Head of caudate nucleus (tissue), 42 donors: ENCODE measurements at places on chromosomes 16 and 17.

DNA sequence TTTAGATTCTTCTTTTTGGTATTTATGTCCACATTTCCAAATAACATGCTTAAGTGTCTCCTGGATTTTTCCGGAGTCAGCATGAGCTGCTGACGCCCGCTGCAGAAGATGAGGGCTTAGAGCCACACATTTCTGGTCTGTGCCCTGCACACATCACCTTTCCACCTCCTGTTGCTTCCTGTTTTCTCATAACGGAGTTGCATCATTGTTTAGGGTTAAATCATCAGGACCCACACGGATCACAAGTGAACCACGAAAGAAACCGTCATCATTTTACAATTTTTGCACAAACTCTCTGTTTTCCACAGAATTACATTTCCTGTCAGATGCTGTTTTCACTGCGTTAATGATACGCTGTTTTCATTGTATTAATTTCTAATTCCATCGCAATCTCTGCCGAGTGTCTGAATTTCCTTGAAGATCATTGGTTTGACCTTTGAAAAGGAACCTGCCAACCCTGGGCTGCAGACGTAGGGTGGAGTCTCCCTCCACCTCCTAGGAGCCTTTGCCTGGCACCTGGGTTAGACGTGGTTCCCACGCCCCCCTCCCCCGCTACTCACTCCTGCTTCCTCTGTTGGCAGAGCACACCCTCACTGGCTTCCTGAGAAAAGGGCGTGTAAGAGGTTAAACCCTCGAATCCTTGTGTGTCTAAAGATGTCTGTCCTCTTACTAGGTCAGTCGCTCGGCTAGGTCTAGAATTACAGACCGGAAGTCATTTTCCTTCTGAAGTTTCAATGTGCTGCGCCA, 68.2 kb downstream of the RNF213 start:
- DNase-seq: no peak

- no peak for DNase-seq
These were observed 27.9 kb upstream of the GINS2 start for GRCh38 chr16:85716680-85717038.

- DNase-seq: no peak
These were observed 13.7 kb downstream of the DNAH17 start for GRCh38 chr17:78563189-78564145.

GRCh38 chr16:70437017-70437581, 1.8 kb downstream of the ST3GAL2 start:
- DNase-seq: no peak

GRCh38 chr16:82240111-82240510, 70.1 kb upstream of the MPHOSPH6 start:
- DNase-seq: no peak

DNA sequence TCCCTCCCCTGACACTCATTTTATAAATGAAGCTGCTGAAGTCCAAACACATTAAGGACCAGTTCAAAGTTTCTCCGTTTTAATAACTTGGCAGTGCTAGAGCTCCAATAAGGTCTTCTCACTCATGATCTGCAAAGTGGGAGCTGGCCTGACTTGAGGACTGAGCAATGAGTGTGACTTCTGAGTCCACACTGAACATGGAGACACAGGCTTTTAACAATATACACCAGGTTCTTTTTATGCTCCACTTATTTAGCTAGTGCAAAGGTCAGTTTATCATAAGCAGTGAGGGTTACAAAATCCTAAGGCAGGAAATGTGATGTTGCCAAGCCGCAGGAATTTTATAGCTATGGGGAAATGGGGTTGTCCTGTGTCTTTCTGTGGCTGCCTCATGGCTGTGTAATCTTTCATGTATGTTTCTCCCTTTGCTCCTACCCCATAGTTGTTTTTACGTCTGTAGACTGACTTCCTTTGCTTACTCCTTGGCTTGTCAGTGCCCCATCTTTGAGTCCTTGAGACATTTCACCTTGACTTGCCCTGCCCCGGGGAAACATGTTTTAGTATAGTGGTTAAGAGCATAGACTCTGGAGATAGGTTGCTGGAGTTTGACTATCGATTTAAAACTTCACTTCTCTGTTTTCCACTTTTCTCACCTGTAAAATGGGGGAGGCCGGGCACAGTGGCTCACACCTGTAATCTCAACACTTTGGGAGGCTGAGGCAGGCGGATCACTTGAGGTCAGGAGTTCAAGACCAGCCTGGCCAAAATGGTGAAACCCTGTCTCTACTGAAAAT, 12.2 kb upstream of the MMD start:
- no peak for DNase-seq

DNA sequence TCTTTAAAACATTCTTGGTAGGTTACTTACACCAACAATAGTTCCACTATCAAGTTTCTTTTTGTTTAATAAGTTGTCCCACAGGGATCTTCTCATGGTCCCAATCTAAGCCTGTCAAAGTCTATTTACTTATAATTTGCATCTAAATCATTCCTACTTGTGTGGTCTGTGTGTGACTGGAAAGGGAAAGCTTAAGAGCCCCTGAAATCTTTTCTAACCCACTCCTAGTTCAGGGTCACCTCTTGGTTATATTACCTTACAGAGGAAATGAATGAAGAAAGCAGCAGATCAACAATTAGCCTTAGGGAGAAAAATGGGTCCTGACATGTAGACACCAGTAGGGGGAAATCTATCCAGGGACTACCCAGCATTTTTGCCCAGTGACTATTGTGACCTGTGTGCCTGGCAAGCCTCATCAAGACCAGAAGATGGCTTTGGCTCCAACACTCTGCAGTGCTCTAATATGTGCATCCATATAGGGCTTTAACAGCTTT, 110.4 kb upstream of the HAS3 start:
- no peak for DNase-seq

DNA sequence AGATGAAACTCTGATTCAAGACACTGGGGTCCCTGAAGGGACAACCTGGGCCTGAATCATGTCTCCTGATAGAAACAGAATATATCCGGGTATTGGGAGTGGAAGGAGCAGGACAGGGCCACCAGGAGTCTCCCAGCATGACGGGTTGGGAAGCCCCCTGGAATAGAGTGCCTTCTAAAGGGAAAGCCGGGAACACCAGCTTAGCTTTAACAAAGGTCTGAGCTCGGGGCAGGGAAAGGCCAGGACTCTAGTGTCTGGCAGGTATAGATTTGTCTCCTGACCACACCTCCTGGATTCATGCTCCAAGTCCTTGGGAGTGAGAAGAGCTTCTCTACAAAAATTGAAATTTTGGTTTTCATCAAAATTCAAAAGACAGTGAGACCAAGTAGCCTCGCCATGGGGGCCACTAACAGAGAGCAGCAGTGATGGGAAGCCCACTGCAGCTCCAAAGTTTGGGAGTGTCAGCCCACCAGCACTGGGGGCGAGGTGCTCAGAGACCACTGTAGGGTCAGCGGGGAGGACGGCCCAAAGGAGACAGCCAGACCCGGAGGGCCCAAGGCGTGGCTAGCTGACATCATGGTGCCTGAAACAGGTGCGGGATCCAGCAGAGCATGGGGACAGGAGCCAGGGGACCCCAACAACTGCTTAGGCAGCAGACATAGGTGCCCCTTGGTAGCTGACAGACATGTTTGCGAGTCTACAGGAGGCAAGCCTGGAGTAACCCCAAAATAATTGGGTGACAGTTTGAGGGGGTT, 81.0 kb downstream of the C16orf78 start:
- no peak for DNase-seq

GRCh38 chr16:70396246-70396904, 42.5 kb downstream of the ST3GAL2 start:
- DNase-seq: no peak

DNA sequence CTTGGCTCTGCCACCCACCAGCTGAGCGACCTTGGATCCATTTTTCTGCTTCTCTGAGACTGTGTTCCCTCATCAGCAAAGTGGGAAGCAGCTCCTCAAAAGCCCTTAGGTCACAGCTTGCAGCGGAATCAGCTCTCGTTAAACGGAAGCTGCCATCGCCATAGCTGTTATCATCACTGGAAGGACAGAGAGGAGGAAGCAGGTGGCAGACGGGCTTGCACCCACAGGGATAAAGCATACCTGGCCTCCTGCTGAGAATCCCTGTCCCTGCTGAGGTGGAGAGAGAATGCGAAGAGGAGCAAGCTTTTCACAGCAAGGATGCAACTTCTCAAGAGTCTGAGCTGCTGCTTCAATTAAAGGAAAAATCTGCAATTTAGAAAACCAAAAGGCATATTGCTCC, 106.6 kb downstream of the CLEC16A start:
- no peak for DNase-seq

DNA sequence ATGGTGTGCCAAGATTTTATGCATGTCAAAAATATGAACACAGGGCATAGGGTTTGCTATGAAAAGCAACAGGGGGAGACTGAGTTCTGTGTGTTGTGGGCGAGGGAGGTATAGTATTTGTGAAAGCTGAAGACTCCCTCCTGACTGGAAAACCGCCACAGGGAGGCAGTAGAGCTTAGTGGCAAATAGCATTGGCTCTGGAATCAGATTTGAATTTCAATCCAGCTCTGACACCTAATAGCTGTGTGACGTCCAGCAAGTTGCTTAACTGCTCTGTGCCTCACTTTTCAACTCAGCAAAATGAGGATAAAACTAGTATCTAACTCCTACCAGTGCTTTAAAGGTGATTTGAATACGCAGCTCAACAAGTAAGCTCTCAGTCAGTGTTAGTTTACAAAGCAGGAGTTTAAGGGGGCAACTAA, 22.0 kb downstream of the KPNA2 start:
- no peak for DNase-seq

GRCh38 chr16:61569028-61569427, 467.2 kb downstream of the CDH8 start:
- DNase-seq: no peak
